CD4-positive, alpha-beta T cell treated with Interleukin-4 for 1 hour (primary cell): ENCODE measurements at places on chromosomes 2 and 18.

DNA sequence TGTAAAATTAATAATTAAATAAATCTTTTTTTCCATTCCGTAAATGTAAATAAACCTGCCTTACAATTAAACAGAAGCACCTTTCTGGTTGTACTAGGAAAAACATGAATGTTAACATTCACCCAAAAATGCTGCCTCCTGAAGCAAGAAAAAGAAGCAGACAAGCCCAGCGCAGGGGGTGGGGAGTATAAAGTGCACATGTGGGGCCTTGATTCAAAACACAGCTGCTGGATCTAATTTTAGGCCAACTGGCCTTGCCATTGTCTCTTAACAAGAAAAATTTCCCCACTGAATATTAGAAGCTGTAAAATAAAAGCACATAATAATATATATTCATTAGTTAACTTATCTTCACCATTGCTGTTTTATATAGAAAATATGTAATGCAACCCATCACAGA is 28.3 kb downstream of the TCF4 start:
- DNase-seq = no peak

- no peak for DNase-seq
Measured at GRCh38 chr2:43294973-43295603, 68.7 kb upstream of the ZFP36L2 start.

- DNase-seq = no peak
Measured at GRCh38 chr2:239824046-239824694, 201.0 kb downstream of the NDUFA10 start.

- no peak for DNase-seq
Measured at GRCh38 chr2:100876231-100876860, 56.4 kb downstream of the NPAS2 start.

DNA sequence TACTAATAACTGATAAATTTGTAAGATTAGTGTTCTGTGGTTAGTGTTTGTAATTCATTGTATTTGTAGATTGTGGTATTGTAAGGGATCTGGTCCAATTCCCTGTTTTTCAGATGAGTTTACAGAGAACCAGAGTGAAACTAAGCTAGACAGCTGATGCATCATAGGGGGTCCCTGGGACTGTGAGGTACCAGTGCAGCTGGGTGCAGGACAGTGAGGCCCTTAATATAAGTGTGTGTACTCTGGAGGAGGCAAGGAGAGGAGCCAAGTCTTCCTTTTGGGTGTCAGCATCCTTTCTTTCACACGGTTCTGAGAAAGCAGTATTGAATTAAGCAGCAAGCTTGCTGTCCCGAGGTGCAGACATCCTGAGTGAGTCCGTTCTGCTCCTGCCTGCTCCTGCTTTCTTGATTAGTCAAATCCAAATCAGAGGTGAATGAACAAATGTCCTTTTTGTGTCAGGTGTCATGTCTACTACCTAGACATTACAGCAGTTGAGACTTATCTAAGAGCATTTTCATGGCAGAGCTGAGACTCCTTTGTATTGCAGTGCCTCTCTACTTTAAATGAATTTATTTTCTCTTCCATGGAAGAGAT is 194.9 kb downstream of the MCFD2 start:
- no peak for DNase-seq

DNA sequence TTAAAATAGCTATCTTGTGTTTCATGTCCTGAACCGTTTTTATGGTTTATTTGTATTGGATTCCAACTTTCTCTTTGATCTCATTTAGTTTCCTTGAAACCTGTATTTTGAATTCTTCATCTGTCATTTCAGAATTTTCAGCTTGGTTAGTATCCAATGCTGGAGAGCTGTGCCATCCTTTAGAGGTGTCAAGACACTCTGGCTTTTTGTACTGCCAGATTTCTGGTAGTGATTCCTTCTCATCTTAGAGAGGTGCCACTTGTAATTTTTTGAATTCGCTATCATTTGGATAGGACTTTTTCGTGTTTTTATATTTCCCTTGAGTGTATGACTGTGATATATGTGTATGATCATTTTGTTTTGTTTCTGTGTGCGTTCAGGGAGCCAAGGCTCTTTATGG is 591.4 kb downstream of the ADCYAP1 start:
- DNase-seq = no peak

DNA sequence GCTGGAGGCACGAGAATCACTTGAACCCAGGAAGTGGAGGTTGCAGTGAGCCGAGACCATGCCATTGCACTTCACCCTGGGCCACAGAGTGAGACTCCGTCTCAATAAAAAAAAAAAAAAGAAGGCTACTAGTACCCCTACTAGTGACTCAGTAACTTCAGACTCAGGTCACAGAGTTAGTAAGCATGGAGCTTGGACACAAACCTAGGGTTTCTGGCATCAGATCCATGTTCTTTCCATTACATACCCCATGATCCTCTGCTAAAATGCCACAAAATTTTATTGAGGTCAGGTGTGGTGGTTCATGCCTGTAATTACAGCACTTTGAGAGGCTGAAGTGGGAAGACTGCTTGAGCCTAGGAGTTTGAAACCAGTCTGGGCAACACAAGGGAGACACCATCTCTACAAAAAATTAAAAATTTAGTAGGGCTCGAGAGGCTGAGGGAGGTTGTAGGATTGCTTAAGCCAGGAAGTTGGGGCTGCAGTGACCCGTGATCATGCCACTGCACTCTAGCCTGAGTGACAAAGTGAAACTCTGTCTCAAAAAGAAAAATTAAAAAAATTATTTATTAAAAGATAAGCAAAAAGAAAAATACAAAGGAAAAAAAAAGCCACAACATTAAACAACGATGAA is 45.1 kb downstream of the DHX57 start:
- no peak for DNase-seq

- no peak for DNase-seq
Measured at GRCh38 chr2:126776255-126776654, 120.3 kb downstream of the GYPC start.

DNA sequence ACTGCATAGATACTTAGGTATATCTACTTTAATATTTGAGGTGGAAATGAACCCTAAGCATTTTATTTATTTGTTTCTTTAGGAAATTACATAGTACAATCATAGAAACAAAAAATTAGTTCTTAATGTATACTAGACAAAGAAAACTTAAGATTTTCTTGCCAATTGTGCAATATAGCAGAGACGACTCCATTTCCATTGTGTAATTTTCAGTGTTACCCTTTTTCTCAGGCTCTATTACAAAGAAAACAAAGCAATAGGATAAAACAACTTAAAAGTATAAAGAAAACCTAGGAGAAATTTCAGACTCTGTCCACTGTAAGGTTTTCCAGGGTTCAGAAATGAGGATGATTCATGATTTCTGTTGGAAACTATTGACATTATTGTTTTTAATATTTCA is 89.0 kb upstream of the SERTAD2 start:
- DNase-seq = no peak

GRCh38 chr18:63040788-63041410 is 278.7 kb downstream of the BCL2 start:
- DNase-seq = peak; percentile 21

DNA sequence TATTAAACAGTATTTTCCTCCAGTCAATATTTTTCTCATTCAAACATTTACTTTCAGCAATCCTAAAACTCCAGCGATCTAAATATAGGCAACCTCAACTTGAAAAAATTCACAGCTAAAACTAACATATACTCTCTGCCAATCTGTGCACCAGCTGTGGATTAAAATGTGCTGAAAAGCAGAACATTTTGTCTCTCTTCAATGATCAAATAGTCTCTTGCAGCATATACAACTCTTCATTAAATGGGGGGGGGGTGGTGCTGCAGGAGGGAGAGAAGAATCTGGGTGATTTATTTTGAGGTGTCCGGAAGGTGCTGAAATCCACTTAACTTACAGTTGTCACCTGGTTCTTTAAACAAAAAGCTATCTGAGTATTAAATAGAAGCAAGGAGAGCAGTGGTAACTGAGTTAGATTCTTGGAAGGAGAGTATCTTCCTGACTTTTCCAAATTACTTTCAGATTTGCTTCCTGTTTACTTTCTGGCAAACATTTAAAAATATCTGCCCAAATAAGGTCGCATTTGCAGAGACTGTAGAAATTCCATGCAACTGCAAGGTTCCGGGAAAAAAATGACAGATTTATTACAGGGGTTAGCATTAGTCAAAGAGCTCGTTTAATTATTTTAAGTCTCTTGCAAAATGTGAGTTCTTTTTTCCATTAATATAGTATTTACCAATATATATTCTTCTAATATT is 904.7 kb upstream of the ACVR2A start:
- no peak for DNase-seq

DNA sequence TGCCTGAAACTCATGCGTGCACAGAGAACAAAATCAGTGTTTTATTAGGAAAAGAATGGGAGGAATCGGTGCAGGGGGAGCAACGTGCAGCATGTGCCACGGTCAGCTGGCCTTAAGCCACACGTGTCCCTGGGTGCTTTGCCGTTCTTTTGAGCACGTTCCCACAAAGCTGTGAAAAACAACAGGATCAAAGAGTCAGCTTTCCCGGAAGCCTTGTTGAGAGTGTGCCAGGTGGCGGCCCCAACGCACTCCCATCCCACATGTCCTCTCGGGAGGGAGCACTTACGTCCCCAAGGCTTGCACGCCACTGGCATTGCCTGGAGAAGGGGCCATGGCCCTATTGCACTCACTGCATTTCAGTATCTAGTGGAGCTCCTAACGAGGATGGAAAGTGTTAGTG is 511.2 kb downstream of the EIPR1 start:
- no peak for DNase-seq

DNA sequence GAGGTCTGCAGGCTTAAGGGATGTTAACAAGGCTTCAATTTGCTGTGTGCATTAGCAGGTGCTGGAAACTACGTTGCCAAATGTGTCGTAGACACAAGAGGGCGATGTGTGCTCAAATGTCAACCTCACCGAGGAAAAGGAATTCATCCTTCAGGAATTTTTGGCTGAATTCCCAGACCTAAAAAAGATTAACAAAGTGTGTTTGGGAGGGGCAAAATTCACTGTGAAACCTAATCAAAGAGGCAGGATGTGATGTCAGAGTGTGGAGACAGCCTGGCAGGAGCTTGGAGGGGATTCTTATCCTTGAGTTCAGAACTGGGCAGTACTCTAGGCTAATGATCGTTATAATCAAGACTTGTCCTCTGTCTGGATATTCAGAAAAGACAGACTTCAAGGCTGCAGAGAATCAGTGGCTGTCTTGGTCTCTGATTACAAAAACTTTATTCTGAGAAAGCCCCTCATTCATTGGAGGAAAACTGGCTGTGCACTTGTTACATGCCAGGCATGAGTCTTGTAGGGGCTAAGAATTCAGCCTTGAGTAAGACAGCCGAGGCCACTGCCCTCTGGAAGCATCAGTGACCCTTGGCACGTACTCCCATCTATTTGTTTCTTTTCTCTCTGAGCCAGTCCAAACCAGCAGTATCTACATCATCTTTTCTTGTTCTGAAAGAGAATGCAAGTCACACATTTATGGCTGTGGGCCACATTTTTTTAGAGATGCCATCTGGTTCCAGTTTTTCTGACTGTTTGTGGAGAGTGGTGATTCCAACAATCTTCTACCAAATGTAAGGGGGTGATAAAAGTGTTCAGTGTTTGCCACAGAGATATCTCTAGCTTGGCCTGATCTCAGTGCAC is 18.7 kb upstream of the SCYGR1 start:
- DNase-seq = no peak

DNA sequence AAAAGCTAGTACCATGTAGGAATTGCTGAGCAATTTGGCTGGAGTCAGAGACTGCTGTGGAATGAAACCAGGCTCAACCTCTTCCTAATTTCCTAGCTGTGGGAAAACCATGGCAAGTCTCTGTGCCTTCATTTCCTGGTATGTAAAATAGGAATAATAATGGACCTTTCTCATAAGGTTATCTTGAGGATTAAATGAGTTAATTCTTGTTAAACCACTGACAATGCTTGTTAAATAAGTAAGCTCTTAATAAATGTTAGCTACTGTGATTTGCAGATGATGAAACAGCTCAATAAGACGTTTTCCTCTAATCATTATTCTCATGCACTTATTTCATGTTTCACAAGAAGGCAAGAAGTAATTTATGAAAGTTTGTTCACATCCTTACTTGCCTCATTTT is 346.7 kb downstream of the RND3 start:
- no peak for DNase-seq

DNA sequence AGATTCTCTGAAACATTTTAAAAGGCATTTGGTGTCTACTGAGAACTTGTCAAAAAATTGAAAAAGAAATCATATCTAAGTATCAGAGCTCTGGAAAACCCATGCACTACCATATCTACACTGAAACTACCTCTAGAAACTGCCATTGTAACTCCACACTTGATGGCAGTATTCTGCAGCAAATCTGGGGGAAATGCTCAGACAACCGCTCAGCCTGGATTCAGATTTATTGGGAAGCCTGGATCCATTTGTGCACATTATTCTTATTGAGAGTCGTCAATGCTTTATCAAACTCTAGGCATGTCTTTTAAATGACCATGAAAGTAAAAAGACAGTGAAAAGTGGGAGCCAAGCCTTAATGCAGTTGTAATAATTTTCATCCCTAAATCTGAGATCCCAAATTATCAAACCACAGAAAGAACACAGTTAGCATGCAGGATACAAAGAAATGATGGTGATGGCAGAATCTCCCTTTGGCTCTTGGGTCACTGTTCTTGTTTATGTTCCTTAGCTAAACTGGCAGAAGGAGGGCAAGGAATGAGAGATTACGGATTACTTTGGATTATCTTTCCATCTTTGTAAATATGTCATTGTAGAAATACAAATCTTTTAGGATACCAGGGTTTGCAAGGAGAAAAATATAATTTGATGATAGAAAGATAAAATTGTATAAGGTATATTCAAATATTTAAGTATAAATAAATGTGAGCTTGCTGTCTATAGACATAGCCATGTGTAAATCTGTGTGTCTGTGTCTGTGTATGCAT is 512.1 kb upstream of the SYT4 start:
- DNase-seq = no peak

GRCh38 chr18:24456549-24456948 is 3.9 kb upstream of the HRH4 start:
- no peak for DNase-seq

- DNase-seq = no peak
Measured at GRCh38 chr18:12328179-12328823, 20.3 kb downstream of the TUBB6 start.

GRCh38 chr2:102841107-102841840 is 79.4 kb downstream of the TMEM182 start:
- peak; percentile 18 for DNase-seq

GRCh38 chr2:132797071-132797470 is 127.1 kb upstream of the LYPD1 start:
- no peak for DNase-seq

GRCh38 chr18:55906536-55906935 is 318.5 kb upstream of the TCF4 start:
- DNase-seq = no peak

DNA sequence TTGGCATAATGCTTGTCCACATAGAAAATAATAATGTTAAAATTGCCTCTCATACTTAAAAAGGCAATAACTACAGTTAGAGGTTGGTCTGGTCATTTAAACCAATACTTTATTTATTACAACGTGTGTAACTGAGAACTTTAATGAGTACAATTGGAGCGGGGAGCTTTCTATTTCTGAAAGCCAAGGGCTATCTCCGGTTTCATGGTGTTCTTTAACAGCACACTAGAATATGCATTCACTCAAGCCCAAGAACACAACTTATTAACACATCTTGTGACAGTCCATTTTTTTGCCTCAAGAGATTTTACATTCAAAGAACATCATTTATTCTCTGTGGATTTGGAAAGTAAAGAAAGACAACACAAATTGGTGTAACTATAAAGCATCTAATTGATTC is 131.8 kb downstream of the KCNH7 start:
- no peak for DNase-seq

- DNase-seq = no peak
Measured at GRCh38 chr18:60873708-60874107, 459.5 kb upstream of the CDH20 start.
